ENCODE measurements at places on chromosomes 13 and 19.

DNA sequence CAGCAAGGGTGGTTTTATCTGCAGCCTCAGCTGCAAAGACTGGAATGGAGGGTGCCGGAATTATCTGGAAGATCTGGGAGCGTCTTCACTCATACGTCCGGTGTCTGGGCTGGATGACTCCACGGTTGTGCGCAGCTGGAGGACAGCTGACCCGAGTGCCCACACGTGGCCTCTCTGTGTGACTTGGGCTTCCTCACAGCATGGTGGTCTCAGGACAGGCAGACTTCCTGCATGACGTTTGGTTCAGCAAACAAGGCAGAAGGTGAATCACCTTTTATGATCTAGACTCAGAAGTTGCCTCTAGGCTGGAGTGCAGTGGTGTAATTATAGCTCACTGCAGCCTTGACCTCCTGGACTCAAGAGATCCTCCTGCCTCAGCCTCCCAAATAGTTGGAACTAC lies 33.2 kb downstream of the CACNG6 start:
- DNase-seq, result no peak

GRCh38 chr13:102587916-102588315 lies 8.9 kb upstream of the TPP2 start:
- no peak for DNase-seq

DNA sequence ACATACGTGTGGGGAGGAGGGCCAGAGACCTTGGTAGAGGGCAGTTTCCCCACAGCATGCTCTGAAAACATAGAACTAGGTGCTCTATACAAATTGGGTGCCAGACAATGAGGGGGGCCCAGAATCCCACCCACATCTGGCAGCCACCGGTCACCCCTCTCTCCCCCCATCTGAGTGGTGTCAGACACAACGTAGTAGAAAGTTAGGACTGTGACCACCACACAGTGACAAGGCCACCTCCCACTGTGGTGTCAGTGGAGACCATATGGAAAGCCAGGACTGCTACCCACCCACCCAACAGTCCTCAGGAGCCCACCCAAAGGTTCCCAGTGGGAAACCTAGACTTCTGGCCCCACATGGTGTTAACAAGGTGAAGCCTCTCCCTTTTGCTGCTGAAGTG lies 2.1 kb upstream of the ATP4B start:
- no peak for DNase-seq

GRCh38 chr13:114230117-114230516 lies 4.6 kb upstream of the CDC16 start:
- DNase-seq, result peak; percentile 48

DNA sequence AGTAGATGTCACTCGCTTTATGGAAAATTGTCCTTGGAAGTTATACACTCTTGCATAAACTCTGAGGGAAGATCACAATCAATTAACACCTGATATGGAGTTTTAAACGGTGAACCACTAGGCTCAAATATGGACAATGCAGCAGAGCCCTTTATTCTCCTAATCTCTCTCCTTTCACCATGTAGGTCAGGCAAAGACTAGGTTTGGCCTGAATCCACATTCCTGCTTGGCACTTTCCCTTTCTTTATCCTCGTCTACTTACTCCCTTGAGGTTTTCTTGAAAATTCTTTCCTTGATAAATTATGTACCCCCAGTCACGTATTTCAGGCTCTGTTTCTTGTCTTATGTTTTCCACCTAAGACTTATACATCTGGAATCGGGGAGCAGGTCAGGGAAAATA lies 751.7 kb downstream of the DACH1 start:
- DNase-seq, result no peak

DNA sequence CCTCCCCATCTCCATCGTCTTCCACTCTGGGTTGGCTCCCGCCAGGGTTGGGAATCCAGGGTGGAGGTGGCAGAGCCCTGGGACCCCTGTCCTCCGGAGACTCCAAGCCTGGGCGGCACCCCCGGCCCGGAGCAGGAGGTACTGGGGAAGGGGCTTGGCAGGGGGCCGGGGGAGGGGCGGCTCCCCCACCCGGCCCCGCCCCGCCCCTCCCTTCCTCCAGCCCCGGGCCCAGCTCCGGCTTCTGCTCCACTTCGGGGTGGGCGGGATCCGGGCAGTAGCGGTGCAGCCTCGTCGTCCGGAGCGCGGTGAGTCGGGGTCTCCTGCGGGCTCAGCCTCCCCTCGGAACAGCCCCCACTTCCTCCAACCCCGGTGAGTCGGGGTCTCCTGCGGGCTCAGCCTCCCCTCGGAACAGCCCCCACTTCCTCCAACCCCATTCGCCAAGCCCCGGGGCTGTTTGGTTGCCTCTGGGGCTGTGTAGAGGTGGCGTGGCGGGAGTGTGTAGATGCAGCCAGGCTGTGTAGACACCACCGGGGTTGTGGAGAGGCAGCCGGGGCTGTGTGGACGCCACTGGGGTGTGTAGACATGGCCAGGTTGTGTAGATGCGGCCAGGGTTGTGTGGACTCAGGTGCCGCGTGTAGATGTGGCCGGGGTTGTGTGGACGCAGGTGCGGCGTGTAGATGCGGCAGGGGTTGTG lies at the start of gene TMPRSS9:
Gene TMPRSS9, plus strand, starts transcription at position 274 of the 694 bp plus-strand sequence. CDS start 29,521 bp downstream, outside the sequence.
- DNase-seq, result no peak

DNA sequence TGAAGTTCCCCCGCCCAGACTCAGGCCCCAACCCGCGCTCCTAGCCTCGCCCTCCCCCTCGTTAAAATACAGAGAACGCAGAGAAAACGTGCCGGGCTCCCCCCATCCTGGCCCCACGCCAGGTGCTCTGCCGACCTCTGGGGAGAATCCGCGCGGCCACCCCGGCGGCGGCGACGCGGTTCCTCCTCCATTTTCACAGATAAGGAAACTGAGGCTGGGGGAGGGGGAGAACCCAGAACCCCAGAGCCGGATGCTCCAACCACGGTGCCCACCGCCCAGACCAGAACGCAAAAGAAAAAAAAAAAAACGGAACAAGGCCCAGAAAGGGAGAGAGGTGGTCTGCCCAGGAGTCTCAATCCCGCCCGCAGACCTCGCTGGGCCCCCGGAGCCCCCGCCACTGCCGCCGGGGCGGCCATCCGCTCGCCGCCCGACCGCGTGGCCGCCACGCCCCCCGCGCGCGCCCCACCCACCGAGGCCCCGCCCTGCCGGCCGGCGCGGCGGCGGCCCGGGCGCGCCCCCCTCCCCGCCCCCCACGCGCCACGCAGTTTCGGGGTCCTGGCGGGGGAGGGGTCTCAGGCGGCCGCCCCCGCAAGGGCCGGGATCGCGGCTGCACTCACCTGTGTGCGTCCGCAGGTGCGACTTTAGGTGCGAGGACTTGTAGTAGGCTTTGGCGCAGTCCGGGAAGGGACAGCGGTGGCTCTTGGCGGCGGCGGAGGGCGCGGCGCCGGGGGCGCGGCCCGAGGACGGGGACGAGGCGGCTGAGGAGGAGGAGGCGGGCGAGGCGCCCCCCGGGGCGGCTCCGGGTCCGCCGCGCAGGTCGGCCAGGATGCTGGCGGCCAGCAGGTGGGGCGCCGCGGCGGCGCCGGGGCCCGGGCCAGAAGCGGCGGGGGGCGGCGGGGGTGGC lies 703 bp downstream of the KLF16 start:
- DNase-seq, result peak; percentile 36

- no peak for DNase-seq
These were observed 212.5 kb upstream of the ZNF536 start for GRCh38 chr19:30159636-30160035.

DNA sequence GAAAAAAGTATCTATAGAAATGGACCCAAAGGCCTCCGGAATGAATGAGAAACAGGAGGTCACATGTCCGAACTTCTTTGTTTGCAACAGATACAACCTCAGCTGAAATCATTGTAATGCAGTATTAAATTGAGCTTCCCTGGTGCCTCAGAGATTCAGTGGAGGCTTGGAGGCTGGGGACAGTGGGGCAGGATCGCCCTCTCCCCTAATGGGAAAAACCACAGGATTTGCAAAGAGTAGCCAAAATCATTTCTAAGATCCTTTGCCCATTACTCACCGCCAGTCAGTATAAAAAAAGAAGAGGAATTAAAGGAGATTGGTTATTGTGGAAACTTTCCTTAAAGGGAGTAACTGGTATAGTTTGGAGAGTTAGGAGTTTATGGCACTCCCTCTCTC lies 30.4 kb upstream of the IRS2 start:
- DNase-seq, result peak; percentile 93

GRCh38 chr13:83085186-83085900 lies 796.9 kb downstream of the SLITRK1 start:
- peak; percentile 60 for DNase-seq

- no peak for DNase-seq
These were observed 6.9 kb downstream of the S1PR5 start for GRCh38 chr19:10510301-10510802.

DNA sequence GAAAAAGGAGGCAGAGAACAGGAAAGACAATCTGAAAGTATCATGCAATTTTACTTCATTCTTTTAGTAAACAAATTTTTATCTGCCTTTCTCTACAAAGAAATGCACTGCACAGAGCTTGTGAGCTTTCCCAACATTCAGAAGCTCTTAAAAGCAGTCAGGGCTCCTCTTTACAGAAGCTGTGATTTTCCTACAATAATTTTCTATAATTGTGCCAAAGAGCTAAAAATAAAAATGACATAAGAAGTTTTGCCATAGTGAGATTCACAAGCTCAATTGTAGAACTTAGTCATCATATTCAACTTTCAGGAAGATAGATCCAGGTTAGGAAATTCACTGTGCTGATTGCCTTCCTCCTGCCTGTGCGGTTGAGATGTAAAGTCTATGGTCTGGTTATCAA lies 341.4 kb downstream of the PCDH9 start:
- no peak for DNase-seq

DNA sequence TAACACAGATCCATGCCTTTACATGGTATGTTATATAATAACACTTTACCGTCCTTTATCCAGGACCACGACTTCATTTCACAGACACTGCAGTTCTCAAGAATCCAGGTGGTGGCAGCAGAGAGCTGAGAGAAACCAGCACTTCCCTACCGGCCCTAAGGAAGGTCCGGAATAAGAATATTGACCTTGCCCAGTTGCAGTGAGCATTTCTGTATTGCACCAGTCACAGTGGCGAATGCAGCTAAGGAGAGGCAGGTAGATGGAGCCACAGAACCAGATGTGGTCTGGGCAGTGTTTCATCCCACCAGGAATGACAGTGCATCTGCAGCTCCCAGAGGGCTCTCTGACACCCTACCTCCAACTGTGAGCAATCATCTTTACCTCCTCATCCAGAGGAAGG lies 44.6 kb downstream of the ZNF787 start:
- peak; percentile 51 for DNase-seq

GRCh38 chr19:23822735-23823134 lies 64.0 kb upstream of the ZNF681 start:
- DNase-seq, result no peak

All from fibroblast of skin of scalp (primary cell).